ENCODE measurements at places on chromosomes 4 and X. TPM values are rescaled to one million over a fixed set of nuclear protein-coding genes. Genes with fewer than 3 reads are reported as not detected.

DNA sequence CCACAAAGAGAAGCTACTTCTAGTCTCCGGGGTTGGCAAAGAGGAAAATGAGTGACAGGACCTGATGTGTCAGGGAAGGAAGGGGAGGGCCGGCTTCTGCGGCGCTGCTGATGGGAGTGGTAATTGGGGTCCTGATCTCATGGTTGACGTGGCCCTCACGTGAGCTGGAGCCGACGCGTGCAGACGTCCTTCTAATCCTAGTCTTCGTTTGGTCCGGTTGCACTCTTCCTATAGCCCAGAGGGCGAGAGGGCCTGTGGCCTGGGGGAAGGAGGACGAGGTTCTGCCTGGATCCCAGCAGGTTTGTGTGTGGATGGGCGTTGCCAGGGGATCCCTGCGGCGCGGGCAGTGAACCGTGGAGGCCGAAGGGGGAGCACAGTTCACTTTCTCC, at the start of gene ARMCX1:
Gene ARMCX1 (plus strand): TSS at position 186 of the 389 bp plus-strand sequence. CDS start 2,384 bp downstream, outside the sequence.
- H3K27ac ChIP-seq = peak within 1 kb of the TSS; percentile 76
- peak within 1 kb of the TSS; percentile 69 for H3K4me3 ChIP-seq
- no peaks in the 10 kb centered on the region for H3K36me3 ChIP-seq
- H3K4me1 ChIP-seq = peaks cover 13% of the 10 kb centered on the region

DNA sequence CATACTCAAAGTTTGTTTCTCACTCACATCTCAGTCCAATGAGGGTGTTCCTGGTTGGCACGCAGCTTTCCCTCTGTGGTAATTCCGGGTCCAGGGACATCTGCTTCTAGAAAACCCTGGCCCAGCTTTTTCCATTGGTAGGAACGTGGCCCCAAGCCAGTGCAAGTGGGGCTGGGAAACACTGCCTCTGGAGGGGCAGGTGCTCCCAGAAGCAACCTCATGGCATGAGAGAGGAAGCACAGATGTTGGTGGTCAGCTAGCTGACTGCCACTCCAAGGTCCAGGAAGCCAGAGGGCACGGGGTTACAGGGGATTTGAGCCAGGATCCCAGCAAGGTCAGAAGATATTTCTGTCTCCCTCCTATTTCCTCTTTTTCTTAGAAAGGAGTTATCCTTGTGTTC, 47.5 kb downstream of the DCTD start:
- no peak overlapping the region for H3K4me3 ChIP-seq
- no peak overlapping the region for H3K27ac ChIP-seq
- no peaks in the 10 kb centered on the region for H3K36me3 ChIP-seq
- peaks cover 5% of the 10 kb centered on the region for H3K4me1 ChIP-seq
- no peaks in the 10 kb centered on the region for H3K27me3 ChIP-seq
- DNase-seq = no peak

GRCh38 chr4:21470535-21470934, 478.0 kb downstream of the KCNIP4 start:
- H3K4me1 ChIP-seq = no peaks in the 10 kb centered on the region
- no peak for DNase-seq
- H3K27ac ChIP-seq = no peak overlapping the region

DNA sequence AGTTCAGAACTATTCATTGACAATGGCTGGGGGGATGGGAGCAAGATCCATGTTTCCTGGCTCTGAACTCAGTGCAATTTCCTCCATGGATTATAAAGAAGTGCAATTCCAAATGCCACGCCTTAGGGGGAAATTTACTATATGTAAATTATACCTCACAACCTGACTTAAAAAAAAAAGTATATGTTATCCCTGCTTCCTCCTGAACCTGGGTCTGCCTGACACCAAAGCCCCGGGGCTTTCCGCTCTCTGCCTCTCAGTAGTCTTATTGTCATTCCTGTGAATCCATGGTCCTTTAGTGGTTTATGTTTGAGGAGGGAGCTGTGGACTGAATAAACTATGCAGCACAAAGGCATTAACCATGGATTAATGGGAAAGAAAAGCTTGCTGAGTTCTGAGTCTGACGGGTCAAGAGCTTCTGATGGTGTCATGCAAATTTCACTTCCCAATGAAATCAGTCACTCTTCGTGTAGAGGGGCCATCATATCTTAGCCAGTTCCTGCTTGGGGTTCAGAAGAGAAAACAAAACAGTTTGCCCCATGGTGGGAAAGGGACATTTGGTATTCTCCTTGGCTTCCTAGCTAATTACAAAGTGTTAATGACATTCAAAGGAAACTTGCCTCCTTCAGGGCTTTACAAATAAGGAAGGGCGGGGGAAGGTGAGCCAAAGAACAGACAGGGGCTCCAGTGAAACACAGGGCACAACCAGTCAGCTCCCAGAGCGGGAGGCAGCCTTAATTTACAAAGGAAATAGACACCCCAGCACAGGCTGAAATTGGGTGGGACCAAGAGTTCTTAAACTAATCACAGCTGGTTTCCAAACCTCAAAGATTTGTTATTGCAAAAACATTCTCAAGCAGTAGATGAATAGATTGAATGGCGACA, 14.3 kb downstream of the FAM9C start:
- DNase-seq = peak; percentile 23
- no peak overlapping the region for H3K27ac ChIP-seq
- no peaks in the 10 kb centered on the region for H3K36me3 ChIP-seq
- H3K4me3 ChIP-seq = no peak overlapping the region
- no peaks in the 10 kb centered on the region for H3K27me3 ChIP-seq

DNA sequence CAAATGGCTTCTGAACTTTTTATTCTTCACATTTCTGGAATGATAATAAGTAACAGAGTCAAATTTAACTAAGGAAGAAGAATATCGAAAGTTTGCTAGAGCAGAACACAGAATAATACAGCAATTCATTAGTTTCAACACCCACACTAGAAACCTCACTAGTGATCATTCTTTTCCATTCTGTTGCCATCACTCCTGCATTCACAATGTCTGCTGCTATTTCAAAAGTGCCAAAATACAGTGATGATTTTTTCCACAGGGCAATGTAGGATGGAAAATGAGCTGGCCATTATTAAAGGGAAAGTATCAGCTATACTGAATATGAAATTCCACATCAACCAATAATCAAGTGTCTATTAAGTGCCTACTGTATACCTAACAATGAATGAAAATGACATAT, 186.7 kb downstream of the USP46 start:
- no peaks in the 10 kb centered on the region for H3K4me1 ChIP-seq
- H3K27me3 ChIP-seq = no peaks in the 10 kb centered on the region
- no peak overlapping the region for H3K4me3 ChIP-seq

- no peaks in the 10 kb centered on the region for H3K27me3 ChIP-seq
- no peak overlapping the region for H3K4me3 ChIP-seq
- no peaks in the 10 kb centered on the region for H3K4me1 ChIP-seq
Observed at GRCh38 chr4:749698-750666, 44.4 kb downstream of the PCGF3 start.

GRCh38 chrX:106378616-106379015, 210.5 kb downstream of the PWWP3B start:
- no peak for DNase-seq
- no peaks in the 10 kb centered on the region for H3K27me3 ChIP-seq
- no peak overlapping the region for H3K4me3 ChIP-seq
- H3K4me1 ChIP-seq = no peaks in the 10 kb centered on the region

Gene TCEAL3
- polyA plus RNA-seq = 3.7 TPM

All from CD14-positive monocyte (primary cell).